ENCODE measurements at places on chromosomes 7 and 10. TPM values are rescaled to one million over a fixed set of nuclear protein-coding genes. Genes with fewer than 3 reads are reported as not detected.

Gene FAM237B
- not detected for total RNA-seq

Gene RNF148
- not detected for total RNA-seq

Gene PRLHR
- total RNA-seq, result not detected

Gene CREB5
- 17.6 TPM for total RNA-seq

Gene HOXA9
- 0.30 TPM for total RNA-seq

Gene FHIP2A
- 11.1 TPM for total RNA-seq

Data from SJCRH30 (cell line).